T-cell (primary cell): ENCODE measurements at places on chromosomes 13 and 19.

DNA sequence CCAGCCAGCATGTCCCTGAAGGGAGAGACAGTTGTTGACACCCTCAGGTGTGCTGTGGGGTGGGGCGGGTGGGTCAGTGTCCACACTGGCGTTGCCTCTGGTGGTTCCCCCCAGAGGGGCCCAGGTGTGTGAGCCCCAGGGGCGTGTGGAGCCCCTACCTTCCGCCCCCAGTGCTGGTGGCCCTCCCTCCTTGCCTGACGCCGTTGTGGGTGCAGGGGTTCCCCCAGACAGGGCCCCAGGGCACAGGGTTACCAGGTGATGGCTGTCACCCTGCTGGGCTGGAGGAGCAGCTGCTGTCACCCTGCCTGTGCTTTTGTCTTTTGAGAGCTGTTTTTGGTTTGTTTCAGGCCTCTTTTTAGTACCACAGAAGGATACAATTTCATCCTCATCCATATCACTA is 27.2 kb downstream of the ATP4B start:
- no peak for DNase-seq

GRCh38 chr13:98133946-98134345 is 8.9 kb upstream of the FARP1 start:
- DNase-seq, result no peak

DNA sequence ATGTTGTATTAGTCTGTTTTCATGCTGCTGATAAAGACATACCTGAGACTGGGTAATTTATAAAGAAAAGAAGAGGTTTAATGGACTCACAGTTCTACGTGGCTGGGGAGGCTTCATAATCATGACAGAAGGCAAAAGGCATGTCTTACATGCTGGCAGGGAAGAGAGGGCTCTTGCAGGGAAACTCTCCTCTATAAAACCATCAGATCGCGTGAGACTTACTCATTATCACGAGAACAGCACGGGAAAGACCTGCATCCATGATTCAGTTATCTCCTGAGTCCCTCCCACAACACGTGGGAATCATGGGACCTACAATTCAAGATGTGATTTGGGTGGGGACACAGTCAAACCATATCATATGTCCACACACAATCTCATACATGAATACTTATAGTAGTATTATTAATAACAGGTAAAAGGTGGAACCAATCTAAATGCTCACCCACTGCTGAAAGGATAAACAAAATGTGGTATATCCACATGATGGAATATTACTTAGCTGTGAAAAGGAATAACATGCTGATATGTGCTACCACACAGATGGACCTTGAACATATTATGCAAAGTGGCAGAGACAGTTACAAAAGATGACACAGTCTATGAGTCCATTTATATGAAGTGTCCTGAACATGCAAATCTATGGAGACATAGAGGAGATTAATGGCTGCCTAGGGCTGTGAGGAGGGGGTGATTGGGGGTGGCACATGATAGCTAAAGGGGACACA is 20.9 kb upstream of the CEBPA start:
- DNase-seq, result no peak

GRCh38 chr19:6750062-6750461 is 10.6 kb downstream of the TRIP10 start:
- no peak for DNase-seq

- DNase-seq, result no peak
These were observed 48.2 kb downstream of the STK24 start for GRCh38 chr13:98528663-98529064.

DNA sequence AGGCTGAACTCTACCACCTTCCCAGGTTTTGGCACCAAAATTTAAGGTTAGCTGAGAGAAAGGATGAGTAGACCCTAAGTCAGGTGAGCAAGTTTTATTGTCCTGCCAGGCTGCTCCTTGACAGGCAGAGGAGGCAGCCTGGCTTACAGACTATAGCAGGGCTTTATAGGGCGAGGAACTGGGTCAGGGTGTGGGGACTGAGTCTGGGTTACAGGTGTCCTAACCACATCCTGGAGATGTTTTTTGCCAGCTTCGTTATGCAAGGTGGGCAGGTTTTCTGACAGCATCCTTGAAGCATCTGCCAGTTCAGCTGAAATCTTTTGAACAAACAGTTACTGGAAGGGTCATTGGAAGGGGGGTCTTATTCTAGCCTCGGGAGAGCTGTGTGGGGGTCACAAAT is 905.7 kb upstream of the SLITRK5 start:
- DNase-seq, result peak; percentile 2

DNA sequence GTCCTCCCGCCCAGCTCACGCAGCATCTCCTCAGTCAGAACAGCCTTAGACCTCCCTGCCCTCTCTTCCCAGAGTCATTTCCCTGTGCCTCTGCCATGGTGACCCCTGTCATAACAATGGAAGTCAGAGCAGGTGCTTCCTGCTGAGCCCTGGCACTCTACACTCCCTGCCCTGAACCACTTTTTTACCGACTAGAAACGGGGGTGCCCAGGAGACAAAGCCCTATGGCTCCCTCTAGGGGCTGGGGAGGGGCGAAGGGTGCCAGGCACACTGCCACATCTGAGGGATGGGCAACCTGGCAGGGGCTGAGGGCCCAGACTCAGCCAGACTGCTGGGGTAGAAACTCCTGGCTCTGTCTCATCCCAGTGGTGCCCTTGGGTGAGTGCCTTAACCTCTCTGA is 16.4 kb downstream of the ZNF574 start:
- DNase-seq, result no peak

DNA sequence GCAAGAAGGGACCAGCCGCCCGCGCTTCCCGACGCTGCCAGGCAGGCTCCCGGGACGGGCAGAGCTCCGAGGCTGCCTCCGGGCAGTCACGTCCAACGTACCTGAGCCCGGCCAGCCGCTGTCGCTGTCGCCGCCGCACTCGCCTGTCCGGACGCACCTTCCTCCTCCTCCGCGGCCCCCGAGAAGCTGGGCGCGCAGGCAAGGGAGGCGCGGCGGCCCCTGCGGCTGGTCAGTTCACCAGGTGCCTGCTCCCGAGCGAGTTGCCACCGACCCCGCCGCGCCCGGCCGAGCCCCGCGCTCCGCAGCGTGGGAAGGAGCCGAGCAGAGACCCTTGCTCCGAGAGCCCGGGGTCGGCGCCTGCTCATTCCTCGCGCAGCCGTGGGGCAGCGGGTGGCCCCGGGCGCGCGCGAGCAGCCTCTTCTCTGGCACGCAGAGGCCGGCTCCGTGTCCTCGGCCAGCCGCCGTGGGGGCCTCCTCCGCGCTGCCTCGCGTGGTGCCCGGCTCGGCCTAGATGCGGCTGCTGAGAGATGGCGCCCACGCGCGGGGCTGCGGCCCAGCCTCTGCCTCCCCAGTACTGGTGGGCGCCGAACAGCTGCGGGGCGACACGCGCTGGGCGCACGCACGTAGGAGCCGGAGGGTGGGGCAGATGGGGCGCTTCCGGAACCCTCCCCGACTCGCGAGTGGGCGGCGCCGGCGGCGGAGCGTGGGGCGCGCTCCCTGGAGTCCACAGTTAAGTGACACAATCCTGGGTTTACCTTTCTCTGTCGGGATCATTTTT is 419.4 kb downstream of the UQCRFS1 start:
- DNase-seq, result no peak
